ENCODE measurements at places on chromosomes 12 and 14.

- no peak for DNase-seq
Observed at GRCh38 chr14:85336817-85337216, 193.1 kb upstream of the FLRT2 start.

DNA sequence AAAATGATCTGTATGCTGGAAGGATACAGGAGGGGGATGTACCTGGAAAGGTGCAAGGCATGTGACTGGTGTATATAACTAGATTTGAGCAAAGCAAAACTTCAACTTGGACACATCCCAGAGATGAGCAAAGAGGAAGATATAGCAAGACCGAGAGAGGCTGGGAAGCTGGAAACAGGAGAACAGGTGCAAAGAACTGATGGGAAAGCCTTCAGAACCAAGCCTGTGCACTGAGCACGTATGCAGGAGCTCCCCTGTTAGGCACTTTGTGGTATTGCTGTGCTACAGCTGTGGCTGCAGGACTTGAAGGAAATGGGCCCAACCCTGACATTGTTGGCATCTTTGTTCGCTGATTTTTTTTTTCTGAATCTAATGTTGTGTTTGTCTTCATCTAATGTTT lies 120.7 kb upstream of the PWP1 start:
- no peak for DNase-seq

- no peak for DNase-seq
Observed at GRCh38 chr12:46678426-46678825, 147.4 kb downstream of the SLC38A4 start.

DNA sequence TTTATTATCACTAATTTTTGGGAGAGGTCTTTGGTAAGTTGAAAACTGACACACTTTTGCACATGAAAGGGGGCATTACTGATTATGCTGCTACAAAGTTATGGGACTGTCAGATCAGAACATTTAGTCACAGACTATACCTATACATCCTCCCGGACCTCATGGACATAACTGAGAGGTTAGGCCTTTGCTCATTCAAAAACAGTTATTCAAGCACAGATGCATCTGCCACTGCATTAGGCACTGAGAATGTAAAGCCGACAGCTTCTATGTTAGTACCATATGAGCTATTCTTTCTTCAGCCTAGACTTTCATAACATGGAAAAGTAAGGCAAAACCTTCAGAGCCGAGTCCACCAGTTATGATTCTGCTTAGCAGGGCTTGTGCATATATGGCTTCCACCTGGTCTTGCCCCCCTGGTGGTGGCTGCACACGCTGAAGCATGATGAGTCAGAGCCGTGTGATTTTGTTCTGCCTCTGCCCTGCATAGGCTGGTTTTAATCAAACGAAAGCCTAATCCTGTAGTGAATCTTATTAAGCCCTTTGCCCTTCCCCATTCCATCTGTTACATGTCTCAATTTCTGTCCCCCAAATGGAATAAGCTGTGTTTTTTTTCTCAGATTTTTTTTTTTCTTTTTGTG lies 21.8 kb upstream of the RNU6-8 start:
- peak; percentile 32 for DNase-seq

DNA sequence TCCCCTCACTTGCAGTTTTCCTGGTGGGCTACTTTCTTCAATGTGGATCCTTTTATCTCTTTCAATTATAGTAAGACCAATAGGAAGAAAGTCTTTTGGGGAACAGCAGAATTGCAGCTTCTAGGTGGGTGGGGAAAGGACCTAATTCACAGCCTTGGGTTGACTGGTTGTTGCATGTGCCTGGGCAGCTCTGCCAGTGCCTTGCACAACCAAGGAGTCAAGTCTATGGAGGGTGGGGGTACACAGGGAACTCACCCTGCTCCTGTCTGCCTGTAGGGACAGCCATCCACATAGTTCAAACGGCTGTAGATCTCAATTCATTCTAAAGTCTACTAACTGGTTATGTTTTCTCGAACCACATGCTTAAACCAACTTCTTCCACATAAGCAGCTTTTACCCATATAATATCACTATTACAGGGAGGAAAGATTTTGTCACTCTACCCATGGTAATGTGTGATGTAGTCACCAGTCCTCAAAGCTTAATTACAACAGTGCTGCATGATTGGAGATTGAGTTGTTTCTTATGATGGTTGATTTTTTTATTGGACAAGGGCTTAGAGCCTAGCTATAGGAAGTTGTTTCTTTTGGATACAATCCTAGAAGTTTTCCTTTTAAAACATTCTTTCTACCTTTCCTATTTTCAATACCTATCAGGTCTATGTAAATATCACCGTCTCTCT lies 117.7 kb upstream of the FRMD6 start:
- DNase-seq = no peak

DNA sequence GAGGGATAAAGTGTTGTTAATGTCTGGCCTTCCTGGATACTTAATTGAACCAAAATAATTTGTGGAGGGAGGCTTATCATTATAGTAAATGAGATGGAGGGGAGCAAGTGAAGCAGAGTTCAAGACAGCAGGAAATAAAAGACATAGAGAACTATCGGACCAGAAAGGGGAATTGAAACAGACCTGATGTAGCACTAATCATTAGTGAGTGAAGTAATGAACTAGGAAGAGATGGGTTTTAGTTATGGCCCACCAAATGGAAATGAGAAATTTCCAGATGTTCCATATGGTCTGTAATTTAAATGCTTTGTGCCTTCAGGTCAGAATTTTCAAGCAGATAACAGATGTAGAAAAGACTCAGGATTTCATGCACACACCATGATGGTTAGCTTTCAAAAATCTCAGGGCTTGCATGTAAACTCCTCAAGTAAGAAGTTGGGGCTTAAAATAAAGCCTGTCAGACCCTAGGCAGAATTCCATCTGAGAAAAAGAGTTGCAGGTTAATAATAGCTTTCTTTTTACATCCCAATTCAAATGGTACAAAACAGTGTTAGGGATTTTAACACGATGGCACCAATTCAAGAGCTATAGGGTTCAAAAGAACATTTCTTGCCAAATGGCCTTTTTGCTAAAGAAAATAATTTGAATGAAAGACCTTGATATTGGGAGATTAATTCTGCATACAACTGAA lies 355.8 kb downstream of the FSCB start:
- no peak for DNase-seq

DNA sequence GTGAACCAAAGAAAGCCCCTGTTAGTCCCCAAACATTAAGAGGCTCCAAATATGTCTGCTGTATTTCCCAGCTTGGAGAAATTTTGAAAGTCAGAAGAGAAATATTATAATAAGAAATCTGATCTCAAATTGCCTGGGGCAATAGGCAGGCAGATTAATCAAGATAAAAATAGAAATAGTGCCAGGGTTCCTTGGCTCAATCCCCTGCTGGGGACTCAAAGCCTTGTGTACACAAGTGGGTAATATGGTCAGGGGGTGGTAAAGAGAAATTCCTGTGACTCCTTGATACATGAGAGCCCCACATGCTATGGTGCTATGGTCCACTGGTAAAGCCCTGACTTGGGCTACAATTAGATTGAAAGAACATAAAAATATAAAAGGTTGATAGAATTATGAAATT lies 41.3 kb upstream of the ARID2 start:
- no peak for DNase-seq

GRCh38 chr12:75657831-75658230 lies 146.4 kb upstream of the KRR1 start:
- DNase-seq = no peak

- DNase-seq = no peak
Observed at GRCh38 chr12:57315681-57316080, 64.7 kb upstream of the STAC3 start.

GRCh38 chr14:59918824-59919569 lies 947 bp upstream of the LRRC9 start:
- DNase-seq = no peak

DNA sequence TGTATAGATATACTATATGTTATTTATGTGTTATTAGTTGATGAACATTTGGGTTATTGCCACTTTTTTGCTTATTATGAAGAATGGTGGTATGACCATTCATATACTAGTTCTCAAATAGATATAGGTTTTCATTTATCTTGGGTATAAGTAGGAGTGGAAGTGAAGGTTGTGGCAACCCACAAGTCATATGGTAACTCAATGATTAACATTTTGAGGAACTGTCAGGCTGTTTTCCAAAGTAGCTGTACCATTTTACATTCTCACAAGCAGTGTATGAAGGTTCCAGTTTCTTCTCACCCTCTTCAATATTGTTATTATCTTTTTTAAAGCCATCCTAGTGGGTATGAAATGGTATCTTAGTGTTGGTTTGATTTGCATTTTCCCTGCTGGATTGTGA lies 19.0 kb upstream of the MSRB3 start:
- DNase-seq = no peak

GRCh38 chr14:81826081-81826480 lies 292.4 kb upstream of the SEL1L start:
- DNase-seq = no peak

DNA sequence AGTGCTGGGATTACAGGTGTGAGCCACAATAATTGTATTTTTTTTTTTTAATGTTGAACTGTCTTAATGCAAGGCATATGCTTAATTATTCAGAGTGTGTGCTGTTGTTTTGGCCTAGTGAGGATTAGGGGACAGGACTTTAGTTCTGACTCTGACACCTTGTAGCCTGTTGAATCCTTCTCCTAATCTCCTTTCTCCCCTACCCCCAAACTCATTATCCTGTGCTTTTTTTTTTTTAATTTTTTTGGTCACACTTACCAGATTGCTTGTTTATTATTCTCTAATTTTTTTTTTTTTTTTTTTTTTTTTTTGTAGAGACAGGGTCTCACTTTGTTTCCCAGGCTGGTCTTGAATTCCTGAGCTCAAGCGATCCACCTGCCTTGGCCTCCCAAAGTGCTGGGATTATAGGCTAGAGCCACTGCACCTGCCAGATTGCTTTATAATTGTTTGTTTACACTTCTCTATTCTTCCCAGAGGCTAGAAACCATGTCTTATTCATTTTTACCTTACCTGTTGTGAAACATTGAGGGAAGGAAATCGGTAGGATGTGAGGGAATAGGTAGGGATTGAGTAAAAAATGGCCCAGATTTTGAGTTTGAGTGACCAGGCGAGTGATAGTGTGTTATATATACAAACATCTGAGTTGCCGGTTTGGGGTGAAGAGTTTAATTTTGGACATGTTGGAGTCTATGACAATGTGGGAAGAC lies 32.2 kb downstream of the DIP2B start:
- DNase-seq = no peak

- peak; percentile 85 for DNase-seq
Observed at GRCh38 chr12:52372216-52373154, 5.2 kb upstream of the KRT85 start.

GRCh38 chr12:64240781-64241180 lies 18.7 kb upstream of the KICS2 start:
- DNase-seq = no peak

DNA sequence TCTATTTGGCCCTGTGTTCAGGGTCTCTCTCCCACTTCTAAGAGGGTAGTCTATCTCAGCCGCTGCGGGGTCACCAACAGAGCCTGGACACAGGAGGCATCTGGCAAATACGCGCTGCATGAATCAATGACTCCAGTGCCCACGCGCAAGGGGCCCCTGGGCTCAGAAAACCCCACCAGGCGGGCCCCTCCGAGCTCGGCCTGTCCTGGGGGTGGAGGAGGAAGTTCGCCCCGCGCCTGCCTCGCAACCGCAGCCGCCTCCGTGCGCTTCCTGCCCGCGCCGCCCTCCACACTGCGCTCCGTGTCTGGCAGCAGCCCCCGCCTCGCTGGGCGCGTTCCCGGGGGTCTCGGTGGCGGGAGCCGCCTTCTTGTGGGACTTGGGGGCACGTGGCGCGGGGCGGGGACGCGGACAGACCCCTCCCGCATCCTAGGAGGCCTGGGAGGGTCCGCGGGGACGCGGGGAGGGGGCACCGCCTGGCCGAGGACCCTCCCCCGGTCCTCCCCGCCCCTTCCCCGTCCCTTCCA lies 811 bp upstream of the FBRSL1 start:
- DNase-seq = no peak

GRCh38 chr12:40101747-40102146 lies 4.1 kb downstream of the SLC2A13 start:
- DNase-seq = no peak

GRCh38 chr14:68791078-68791901 lies 1.6 kb downstream of the ZFP36L1 start:
- peak; percentile 51 for DNase-seq

- no peak for DNase-seq
Observed at GRCh38 chr12:106541201-106541600, 41.6 kb upstream of the RFX4 start.

DNA sequence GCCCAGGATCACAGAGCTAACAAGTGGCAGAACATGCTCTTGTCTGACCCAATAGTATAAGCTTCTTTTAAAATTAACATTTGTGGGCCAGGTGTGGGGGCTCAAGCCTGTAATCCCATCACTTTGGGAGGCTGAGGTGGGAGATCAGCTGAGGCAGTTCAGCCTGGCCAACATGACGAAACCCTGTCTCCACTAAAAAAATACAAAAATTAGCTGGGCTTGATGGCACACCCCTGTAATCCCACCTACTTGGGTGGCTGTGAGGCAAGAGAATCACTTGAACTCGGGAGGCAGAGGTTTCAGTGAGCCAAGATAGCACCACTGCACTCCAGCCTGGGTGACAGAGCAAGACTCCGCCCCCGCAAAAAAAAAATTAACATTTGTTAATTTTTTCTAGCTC lies 33.0 kb upstream of the IL22 start:
- no peak for DNase-seq

DNA sequence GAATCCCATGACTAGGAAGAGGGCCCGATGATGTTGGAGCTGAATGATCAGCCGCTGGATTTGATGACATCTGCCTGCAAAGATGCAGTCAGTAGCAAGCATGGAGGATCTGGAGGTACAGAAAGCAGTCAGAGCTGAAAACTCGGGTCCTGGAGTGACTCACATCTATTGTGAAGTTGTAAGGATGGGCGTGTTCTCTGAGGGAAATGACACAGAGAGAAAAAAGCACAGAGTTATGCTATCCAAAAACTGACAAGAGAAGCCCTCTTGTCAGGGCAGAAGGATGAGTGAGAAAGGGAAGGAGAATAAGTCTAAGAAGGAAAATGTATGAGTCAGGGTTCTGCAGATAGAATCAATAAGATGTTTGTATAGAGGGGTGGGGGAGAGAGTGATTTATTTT lies 380.4 kb upstream of the CCDC196 start:
- no peak for DNase-seq

DNA sequence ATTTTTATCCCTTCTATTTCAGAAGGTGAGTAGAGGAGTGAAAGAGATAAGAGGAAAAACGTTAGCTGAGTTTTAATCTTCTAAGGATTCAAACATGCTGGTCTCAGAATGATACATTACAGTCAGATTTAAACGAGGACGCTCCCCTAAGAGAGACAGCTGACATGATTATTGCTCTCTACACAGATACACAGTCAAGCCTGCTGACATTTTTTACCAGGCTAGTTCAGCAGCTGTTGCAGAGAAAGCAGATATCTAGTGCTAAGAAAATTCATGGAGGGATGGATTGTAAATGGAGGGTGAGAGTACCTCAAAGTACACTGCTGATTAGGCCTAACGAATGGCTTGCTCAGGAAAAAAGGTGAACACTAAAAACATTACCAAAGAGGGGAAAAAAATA lies 31.9 kb upstream of the SOS2 start:
- DNase-seq = no peak

- peak; percentile 38 for DNase-seq
Observed at GRCh38 chr12:74538491-74539258, 1.0 kb downstream of the ATXN7L3B start.
